ENCODE measurements at places on chromosomes 11 and 22.

GRCh38 chr11:110297726-110298300, 1.4 kb upstream of the RDX start:
- no peak for DNase-seq

GRCh38 chr22:27447289-27447688, 354.3 kb downstream of the MN1 start:
- no peak for DNase-seq

- no peak for DNase-seq
Observed at GRCh38 chr22:24845041-24845898, 39.3 kb downstream of the SGSM1 start.

DNA sequence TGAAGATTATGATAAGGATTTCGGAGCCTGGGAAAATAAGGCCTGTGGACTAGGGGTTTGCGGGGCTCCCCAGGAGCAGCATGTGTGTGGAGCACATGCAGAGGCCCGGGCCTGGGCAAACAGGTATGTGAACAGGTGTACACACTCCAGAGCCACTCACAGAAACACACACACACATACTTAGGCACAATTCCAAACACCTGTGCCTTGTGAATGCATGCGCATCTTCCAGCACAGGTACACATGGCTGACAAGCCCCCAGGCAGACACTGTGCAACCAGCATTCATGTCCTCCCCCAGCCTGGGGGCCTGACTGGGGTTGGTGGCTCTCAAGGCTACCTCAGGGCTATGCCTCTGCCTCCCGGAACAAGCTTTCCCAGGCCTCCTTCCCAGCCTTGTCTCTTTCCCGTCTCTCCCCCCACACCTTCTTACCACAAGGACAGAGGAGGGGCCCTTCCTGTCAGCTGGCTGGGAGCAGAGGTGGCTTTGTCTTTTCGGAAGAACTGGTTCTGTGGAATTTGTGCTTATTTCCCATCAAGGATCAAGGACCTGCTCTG, 2.6 kb upstream of the P2RY6 start:
- no peak for DNase-seq

- DNase-seq = no peak
Observed at GRCh38 chr11:116648247-116649174, 124.3 kb downstream of the BUD13 start.

DNA sequence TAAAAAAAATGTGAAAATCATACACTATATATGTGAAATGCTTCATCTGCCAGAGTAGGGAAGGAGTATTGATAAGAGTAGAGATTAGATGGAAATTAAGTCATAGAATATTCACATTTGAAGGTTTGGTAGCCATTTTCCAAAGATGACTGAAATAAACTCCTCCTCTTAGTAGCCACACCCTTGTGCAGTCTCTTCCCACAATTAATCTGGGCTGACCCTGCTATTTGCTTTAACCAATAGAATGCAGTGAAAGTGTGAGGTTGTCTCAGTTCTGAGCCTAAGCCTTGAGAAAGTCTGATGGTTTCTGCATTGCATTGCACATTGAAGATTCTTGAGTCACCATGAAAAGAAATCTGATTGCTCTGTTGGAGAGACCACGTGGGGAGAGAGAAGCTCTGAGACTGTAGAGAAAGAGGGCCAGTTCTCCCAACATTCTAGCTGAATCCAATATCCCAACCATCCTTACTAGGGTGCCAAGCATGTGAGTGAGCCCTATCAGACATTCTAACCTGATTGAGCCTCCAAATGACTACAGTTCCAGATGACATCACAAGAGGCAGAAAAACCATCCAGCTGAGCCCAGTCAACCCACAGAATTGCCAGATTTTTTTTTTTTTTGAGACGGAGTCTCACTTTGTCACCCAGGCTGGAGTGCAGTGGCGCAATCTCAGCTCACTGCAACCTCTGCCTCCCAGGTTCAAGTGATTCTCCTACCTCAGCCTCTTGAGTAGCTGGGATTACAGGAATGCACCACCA, 29.4 kb upstream of the CAPRIN1 start:
- no peak for DNase-seq

DNA sequence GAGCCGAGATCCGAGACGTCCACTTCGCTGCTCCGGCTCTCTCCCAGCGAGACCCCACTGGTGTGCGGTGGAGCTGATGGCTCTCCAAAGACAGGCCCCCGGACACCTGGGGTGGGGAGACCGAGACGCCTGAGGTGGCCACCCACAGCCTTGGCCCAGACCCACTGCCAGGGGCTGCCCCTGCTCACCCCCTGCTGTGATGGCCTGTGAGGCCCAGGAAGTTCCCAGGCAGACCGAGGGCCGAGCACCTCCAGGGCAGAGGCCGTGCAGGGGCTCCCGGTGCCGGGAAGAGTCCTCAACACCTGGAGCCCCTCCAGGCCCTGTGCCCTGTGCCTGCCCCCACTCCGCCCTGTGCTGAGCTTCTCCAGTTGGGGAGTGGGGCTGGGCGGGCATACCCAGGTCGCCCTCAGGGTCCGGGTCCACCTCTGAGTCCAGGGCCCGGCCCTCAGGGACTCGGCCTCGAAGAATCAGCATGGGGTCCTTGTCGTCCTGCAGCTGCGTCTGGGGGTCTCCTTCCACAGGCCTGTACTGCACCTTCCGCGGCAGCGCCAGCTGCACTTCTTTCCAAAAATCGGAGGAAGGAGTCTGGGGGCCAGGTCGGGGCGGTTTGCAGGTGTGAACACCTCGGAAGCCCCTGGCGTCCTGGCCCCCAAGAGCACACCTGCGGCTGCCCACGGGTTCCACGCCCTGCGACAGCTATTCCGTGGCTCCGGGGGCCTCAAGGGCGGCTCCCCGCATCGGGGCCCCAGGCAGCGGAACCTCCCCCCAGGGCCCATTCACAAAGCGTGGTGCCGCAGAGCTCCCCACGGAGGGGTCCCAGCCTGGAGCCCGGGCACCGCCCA, 8.6 kb downstream of the SIGIRR start:
- no peak for DNase-seq

DNA sequence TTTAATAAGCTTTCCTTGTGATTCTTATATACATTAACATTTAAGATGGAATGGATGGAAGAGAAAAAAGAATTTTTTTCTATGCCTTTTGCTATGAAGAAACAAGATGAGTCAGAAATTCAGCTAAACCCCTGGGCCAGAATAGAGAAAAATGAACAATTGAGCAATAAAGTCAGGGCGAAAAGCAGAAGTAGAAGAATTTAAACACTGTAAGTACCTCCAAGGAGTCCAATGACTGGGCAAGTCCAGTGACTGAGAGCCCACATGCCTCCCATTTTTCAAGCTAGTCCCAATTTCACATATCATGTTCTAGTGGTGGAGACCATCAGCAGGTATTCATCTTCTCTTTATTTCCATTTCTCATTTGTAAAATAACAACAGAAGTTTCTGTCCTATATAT, 18.6 kb upstream of the APLP2 start:
- no peak for DNase-seq

- peak; percentile 42 for DNase-seq
Observed at GRCh38 chr22:30290342-30291057, 1.2 kb upstream of the CASTOR1 start.

DNA sequence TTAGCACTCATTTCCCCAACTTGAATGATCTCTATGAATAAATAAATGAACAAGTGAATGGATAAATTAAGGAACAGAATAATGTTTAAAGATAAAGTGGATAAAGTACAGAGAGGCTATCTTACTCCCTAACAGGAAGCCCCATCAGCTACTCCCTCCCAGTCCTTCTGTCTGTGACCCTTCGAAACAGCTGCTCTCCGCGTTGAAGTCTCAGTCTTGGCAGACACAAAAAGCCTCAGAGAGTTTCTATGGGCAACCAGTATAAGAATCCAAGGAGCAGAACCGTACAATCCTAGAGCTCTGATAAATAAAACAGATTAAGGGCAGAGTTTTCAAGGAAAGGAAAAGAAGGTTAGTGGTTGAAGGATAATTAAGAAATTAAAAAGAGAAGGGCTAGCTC, 35.0 kb downstream of the GUCY1A2 start:
- no peak for DNase-seq

DNA sequence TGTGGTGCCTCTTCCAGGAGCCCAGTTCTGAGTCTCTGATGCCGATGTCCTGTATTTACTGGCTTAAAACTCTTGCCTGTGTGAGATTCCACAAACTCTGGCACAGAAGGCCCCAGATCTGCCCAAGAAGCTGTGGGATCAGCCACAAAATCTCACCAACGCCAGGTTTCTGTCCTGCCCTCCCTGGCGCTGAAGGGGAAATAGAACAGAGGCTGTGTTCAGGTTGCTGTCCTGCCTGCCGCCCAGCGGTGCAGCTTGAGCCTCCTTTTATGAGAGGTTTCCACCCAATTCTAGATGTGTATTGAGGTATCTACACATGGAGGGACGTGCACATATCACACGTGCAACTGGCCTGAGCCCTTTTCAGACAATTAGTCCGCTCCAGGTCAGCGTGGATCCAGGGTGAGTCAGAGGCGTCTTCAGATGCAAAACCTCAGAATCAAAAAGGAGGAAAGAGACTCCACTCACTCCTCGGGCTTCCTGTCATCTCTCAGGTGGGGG, 2.2 kb downstream of the TMEM80 start:
- DNase-seq = no peak

DNA sequence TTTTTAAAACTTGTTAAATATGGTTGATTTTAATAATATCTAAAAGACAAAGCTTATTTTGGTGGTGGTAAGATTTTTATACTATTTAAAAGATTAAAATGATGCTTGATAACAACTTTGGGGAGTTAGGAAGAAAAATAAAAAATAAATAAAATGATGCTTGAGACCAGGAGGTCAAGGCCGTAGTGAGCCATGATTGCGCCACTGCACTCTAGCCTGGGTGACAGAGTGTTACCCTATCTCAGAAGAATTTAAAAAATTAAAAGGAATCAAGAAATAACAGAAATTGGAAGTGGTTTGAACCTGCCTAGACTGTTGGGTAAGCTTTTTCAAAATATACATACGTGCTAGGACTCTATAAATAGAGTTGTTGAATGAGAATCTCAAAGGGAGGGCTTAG, 12.1 kb upstream of the DNAJB7 start:
- DNase-seq = no peak

DNA sequence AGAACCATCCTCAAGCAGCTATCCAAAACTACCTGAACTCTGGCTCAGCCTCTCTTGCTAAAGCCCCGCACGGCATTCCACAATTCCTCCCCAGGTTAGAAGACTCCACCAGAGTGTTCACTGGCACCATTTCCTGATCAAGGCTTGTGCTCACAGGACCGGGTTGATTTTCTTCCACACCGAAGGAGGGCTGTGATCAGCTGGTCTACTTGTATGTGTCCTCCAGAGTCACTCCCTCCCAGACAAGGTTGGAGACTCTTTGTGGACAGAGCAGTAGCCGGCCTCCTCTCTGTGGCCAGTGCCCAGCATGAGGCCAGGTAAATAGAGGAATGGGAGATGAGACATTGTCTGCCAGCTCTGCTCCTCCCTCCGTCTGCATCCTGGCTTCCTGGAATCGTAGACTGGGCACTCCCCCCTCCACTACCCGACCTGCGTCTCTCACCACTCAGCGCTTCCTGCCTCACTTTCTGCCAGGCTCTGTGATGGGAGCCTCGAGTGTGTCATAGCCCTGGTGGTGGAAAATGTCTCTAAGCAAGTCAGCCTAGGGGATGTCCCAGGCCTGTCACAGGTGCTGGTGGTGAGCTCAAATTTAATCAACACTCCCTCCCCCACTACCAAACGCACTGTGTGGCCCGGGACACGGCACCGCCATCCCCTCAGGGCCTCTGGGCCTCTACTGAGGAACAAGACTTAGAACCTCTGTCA, 12.5 kb upstream of the TMPRSS6 start:
- DNase-seq = no peak

GRCh38 chr11:96204366-96204659, 138.7 kb downstream of the MAML2 start:
- DNase-seq = no peak

DNA sequence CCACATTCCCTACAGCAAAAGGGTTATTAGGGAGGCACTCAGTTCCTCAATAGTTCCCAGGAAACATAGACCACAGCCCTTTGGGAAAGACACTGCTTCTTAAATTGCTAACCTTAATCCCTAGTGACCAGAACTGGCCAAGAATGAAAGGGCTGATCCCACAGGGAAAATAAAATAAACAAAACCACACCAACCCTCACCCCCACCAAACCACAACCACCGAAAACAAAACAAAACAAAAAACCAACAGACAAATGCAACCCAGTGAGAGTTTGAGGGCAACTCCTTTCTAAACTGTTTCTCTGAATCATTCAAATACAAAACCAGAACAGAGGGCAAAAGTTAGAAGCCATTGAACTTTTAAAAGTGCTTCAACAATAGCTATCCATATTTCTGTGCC, 57.2 kb downstream of the NAV2 start:
- DNase-seq = no peak

DNA sequence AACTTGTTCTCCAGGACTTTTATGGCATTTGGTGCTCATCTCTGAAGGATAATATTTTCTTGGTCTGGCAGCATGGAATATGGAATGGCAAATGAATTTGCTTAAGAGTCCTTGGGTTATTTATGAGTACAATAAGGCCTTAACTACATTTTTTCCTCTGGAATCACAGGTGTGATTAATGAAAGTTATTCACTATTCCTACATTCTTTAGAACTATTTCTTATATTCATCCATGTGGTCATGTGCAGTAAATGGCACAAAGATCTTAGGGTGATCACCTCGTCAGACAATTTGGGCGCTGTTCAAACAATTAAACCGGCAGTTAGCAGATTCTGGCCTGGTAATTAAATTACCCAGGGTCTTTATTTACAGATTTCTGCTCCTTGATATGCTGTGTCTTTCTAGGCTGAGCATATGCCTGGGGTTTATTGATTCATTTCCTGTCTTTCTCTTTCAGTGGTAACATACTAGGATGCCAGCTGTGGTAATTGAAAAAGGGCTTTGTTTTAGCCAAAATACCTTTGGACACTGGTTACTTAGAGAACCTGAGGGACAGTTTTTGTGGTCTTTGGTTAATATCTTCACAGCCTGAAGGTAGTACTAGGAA, 31.6 kb downstream of the SIK2 start:
- no peak for DNase-seq

DNA sequence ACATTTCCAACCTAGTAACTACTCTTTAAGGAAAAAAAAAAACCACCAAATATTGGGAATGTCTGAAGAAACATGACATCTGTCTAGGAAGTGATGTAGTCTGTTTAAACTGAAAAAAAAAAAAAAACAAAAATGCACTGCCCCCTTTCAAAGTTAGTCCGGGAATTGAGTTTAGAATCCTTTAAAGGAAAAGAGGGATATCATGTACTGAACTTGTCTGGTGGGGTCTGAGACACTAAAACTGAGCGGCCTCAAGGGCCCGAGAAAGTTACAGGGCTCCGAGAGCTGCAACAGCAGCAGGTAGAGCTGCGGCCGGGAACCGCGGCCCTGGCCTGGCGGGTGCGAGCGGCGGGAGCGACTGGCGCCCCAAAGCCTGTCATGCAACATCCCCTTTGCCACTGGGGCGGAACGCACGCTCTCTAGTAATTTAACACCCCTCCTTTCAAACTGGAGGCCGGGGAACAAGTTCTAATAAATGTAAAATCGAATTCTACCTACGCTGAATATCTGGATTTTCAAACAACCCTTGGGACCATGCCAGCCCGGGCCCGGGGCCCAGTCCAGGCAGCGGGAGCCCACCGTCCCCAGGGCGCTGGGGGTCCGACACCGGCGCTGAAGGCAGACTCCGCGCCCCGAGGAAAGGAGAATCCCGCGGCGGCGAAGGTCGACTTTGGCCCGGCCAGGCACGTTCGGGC, 736 bp downstream of the RDX start:
- no peak for DNase-seq

Measured in NCI-H460 (cell line).